ENCODE measurements at places on chromosomes 12 and 14.

DNA sequence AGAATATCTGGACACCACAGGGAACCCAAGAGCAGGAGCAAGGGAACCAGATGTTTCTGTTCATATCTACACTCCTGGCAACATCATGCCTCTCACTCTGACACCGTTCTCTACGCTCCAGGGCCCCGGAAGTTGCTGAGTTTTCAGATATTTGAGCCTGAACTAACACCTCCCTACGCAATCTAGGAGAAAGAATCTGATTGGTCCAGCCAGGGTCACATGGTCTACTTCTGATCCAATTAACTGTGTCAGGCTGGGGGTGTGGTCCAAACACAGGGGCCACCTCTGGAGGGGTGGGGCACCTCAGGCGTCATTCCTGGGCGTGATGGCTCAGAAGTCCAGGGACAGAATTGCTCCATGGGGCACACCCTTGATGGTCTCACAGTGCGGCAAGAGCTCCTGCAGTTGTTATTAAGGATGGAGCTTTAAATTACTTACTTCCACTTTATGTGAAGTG lies 165.5 kb downstream of the PTPN11 start:
- peak; percentile 11 for DNase-seq

DNA sequence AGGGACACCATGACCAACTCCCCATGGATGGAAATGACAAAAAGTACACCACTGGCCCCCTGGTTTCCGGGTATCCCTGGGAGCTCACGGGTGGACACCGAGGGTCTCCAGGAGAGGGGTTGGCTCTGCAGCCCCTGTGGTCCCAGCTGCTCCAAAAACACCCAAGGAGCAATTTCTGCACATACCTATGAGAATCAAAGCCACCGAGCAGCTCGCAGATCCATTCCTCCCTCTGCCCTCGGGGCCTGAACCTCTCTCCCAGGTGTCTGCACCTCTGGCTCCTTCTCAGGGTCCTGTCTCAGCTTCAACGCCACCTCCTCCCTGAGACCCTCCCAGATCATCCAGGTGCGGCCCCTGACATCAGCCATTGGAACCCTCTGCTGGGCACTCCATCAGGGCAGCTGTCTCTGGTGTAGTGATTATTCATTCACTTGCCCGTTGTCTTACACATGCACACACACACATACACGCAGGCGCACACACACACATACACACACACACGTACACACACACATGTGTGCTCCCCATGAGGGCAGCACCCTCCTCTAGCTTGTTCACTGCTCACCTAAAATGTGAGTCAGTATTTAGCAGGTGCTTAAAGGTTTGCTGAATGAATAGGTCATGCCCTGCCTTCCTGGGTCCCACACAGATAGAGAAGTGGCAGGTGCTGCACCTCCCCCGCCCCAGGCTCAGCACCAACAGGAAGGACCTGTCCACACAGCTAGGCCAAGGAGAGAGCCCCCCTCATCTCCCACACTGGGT lies 5.9 kb downstream of the RIMBP2 start:
- no peak for DNase-seq

DNA sequence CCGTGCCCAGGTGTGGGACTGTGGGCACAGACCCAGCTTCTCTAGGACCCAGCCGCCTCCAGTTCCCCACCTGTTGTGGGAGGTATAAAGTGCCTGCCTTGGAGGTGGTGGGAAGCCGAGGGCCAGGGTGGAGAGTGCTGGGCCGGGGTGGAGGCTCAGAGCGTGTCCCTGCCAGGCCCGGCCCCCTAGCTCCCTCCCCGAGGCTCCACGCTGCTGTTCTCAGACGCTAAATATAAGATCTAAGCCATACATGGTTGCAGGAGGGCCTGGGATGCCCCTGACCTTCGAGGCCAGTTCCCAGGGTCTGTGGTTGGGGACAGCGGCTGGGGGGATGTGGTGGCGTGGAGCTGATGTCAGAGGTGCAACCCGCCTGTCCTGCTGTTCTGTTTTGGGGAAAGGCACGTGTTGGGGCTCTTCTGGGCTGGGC lies 10.8 kb downstream of the INF2 start:
- DNase-seq = no peak

GRCh38 chr14:22410497-22410896 lies 178.5 kb downstream of the DAD1 start:
- DNase-seq = no peak
